ENCODE measurements at places on chromosomes 13 and 19. TPM values are rescaled to one million over a fixed set of nuclear protein-coding genes. Genes with fewer than 3 reads are reported as not detected.

Gene LENG9
- 3.4 TPM for polyA plus RNA-seq

Gene BCAM
- 745 TPM for polyA plus RNA-seq

DNA sequence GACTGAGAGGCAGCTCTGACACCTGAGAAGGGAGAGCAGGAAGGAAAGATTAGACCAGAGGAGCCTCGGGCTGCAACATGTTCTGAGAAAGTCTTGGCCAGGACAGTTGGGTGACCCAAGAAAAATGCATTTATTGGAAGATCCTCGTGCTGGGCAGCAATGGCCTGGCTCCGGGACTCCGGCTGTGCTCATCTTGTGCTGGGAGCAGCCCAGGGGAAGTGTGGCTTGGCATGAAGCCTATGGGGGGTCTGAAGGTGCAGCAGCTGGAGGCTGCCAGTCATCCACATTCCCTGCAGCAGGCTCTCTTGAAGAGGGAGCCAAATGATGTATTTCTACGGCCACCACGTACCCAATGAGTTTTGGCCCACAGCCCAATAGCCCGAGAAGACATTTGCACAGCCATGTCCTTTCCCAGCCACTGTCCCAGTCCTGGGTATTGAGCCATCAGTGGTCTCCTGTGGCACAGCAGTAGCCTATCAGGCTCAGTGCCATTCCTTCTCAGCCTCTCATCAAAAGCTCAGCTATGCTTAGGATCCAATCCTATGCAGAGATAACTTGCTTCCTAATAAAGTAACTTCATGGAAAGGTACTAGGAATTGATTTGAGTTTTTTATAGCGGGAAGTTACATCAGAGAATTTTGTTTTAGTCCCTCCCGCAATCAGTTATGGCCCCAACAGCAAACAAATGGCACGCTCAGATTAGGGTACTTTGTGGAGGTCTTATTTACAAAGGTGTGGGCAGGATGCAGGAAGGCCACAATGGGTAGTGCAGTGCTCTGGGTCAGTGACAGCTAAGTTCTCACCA is 76.0 kb upstream of the MEDAG start:
- DNase-seq: no peak

GRCh38 chr19:48639483-48640375 is 2.5 kb upstream of the DBP start:
- DNase-seq: no peak
